Neural crest cell (in vitro differentiated cells): ENCODE measurements at places on chromosomes 1 and 21. TPM values are rescaled to one million over a fixed set of nuclear protein-coding genes. Genes with fewer than 3 reads are reported as not detected.

CASZ1 gene
- 2.6 and 2.9 TPM in 2 replicates for total RNA-seq

C1orf141 gene
- total RNA-seq, result not detected in 2 replicates

FAM72B gene
- total RNA-seq, result 9.3 and 10.3 TPM in 2 replicates

ESPN gene
- 1.7 and 4.3 TPM in 2 replicates for total RNA-seq

SIPA1L2 gene
- 34.5 and 38.7 TPM in 2 replicates for total RNA-seq

IL20 gene
- total RNA-seq, result not detected in 2 replicates

CFAP141 gene
- not detected in 2 replicates for total RNA-seq

BRDT gene
- not detected in 2 replicates for total RNA-seq

OR2L13 gene
- total RNA-seq, result not detected in 2 replicates

UHMK1 gene
- total RNA-seq, result 21.7 and 22.2 TPM in 2 replicates

LCE2C gene
- total RNA-seq, result not detected in 2 replicates

SARS1 gene
- total RNA-seq, result 156 and 158 TPM in 2 replicates

UQCRH gene
- 325 and 341 TPM in 2 replicates for total RNA-seq

DNAJC28 gene
- 2.4 and 2.7 TPM in 2 replicates for total RNA-seq

DNA sequence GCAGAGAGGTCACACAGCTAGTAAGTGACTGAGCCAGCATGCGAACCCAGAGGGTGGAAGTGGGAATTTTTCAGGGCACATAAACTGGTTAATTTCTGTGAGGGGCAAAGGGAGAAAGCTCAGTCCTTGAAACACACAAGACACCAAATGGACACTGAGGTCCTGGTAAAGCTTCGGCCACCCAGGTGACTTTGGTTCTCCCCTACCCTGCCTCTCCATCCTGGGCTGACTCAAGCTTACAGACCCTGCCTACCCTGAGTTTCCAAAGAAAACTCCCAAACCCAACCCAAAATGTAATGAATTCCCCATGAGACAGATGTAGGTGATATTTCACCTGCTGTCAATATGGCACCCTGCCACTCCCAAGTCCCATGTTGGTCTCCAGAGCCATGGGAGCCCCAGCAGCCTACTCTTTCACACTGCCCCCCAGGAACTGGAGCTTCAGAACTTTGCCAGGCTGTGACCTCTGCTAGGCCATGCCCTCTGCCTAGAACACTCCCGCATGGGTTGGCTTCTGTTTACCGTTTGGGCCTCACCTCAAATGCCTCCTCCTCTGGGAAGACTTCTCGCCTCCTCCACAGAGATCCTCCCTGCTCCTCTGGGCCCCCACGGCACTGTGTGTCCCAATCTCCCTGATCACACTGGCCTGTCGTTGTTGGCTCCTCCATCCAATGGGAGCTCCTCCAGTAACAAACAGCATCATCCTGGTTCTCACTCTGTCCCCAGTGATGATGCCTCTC is 3.7 kb upstream of the LRP8 start:
- no peak for DNase-seq
- H3K4me1 ChIP-seq, result peaks cover 7% of the 10 kb centered on the region
- no peaks in the 10 kb centered on the region for H3K27me3 ChIP-seq
- H3K27ac ChIP-seq, result no peak overlapping the region
- no peaks in the 10 kb centered on the region for H3K36me3 ChIP-seq
- H3K4me3 ChIP-seq, result no peak overlapping the region

DNA sequence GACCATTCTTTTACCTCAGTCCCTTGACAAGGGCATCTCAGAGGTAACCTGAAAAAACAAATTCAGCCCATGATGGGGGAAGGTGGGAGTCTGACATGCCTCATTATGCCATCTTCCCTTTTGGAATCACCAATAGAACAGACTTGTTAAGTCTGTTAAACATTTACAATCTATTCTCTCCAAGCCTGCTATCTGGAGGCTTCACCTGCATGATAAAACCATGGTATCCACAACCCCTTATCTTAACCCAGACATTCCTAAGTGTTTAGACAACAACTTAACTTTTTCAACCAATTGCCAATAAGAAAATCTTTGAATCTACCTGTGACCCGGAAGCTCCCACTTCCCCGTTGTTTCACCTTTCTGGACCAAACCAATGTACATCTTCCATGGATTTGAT is 233.0 kb upstream of the CACYBP start:
- no peaks in the 10 kb centered on the region for H3K36me3 ChIP-seq
- no peaks in the 10 kb centered on the region for H3K27me3 ChIP-seq
- no peak overlapping the region for H3K4me3 ChIP-seq
- no peak overlapping the region for H3K27ac ChIP-seq

DNA sequence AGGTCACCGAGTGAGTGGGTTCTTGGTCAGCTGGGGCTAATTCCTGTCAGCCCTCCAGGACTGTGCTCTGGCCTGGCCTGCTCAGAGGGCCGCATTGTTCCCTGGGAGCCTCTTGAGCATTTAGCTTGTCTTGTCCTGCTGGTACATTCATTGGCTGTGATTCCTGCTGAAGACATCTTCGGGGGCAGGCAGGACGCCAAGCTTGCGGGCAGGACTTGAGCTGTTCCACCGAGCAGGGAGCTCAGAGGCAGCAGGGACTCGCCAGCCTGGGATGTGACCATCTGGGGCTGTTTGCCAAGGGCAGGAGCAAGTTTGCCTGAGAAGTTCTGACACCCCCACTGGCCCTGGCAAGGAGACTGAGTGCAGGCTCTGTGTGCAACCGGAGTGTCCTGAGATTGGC is 7.0 kb upstream of the SLC26A9 start:
- H3K36me3 ChIP-seq, result no peaks in the 10 kb centered on the region
- H3K27me3 ChIP-seq, result peaks cover 7% of the 10 kb centered on the region
- no peak overlapping the region for H3K27ac ChIP-seq
- H3K4me1 ChIP-seq, result no peaks in the 10 kb centered on the region
- H3K4me3 ChIP-seq, result no peak overlapping the region

DNA sequence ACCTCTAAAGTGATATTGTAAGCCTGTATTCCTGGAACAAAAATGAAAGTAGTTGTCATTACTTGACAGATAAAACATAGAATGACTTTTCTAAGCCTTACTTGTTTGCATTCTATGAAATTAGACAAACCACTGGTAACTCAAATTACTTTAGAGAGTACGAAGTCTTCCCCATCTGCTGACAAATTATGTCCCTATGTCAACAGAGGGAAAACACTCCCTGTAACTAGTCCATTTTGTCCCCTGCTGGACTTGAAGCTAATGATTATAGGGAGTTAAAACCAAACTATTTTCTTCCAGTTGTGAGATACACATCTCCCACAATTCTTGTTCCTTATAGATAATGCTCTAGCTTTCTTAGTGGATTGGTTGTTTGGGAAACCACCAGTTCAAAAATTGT is 39.6 kb downstream of the GREM2 start:
- H3K4me3 ChIP-seq, result no peak overlapping the region
- no peaks in the 10 kb centered on the region for H3K36me3 ChIP-seq
- H3K27me3 ChIP-seq, result no peaks in the 10 kb centered on the region
- no peak overlapping the region for H3K27ac ChIP-seq

GRCh38 chr1:219518168-219518906 is 94.6 kb downstream of the ZC3H11B start:
- DNase-seq, result no peak
- H3K4me1 ChIP-seq, result no peaks in the 10 kb centered on the region
- H3K27ac ChIP-seq, result no peak overlapping the region
- no peak overlapping the region for H3K4me3 ChIP-seq

DNA sequence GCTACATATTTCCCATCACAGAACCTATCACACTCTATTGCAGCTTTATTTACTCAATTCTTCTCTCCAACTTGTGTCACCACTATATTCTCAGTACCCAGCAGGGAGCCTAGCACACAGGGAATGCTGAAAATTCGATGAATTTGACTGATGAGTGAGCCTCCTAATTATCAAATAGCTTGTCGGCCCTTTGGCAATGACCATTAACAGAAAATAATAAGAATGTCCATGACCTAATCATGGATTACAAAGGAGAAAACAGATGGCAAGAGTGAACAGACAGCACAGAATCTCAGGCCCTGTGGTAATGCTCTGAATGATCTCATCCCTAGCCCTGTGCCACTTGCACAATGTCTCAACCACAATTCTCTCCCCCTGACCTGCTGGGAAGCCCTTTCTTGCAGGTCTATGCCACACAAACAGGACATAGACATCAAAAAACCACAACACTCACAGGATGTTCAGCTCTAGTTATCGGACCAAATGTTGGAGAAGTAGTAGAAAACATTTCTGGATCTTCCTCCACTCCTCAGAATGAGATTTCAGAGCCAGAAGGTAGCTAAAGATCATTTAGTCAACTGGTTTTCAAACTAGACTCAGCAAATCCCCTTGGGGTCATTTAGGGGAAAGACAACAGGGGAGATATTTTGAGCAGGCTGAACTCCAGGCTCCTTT is 68.4 kb downstream of the LUZP1 start:
- DNase-seq, result no peak
- no peak overlapping the region for H3K27ac ChIP-seq
- H3K4me1 ChIP-seq, result peaks cover 34% of the 10 kb centered on the region
- no peak overlapping the region for H3K4me3 ChIP-seq

- H3K4me1 ChIP-seq, result peaks cover 32% of the 10 kb centered on the region
- H3K4me3 ChIP-seq, result no peak overlapping the region
- DNase-seq, result no peak
- no peak overlapping the region for H3K27ac ChIP-seq
These were observed 76.4 kb downstream of the ATP5PO start for GRCh38 chr21:33839167-33839716.

DNA sequence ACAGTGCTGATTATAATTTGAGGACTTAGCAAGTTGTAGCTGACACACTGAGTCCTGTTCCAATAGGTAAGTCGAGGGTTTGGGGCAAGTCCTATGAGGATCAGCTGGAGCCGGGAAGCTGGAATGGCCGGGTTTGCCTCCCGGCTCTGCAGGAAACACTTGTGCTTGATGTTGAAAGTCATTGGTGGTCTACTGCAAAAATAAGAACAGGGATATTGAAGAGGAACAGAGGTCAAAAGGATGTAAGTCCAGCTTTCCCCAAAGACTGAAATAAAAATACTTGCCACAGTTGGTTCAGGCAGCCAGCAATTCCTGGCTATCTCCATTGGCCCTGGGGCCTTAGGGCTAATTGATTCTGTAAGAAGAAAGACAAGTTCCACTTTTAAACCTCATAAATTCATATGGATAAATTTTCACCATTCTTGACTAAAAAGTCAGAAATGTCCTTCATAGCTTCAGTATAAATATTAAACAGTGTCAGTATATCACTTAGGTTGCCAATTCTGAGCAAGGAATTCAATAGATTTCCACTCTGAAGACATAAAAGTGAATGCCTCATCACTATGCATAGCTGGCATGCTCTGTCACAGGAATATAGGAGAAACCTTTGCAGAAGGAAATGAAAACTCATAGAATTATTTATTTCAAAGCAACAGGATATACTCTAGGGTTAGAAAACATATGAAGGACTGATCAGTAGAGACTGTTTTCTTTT is 165.2 kb downstream of the AK5 start:
- H3K4me1 ChIP-seq, result peaks cover 4% of the 10 kb centered on the region
- no peak overlapping the region for H3K4me3 ChIP-seq
- H3K36me3 ChIP-seq, result no peaks in the 10 kb centered on the region
- H3K27ac ChIP-seq, result no peak overlapping the region
- no peaks in the 10 kb centered on the region for H3K27me3 ChIP-seq

- no peaks in the 10 kb centered on the region for H3K36me3 ChIP-seq
- no peak within 1 kb of the TSS for H3K27ac ChIP-seq
- H3K4me1 ChIP-seq, result peaks cover 12% of the 10 kb centered on the region
- H3K27me3 ChIP-seq, result peaks cover 93% of the 10 kb centered on the region
These were observed at the start of gene TAL1 for GRCh38 chr1:47232187-47232874. Gene TAL1 (minus strand): TSS chr1:47232225. CDS start chr1:47225888, 6,337 bp downstream.

GRCh38 chr21:45950740-45951515 is 30.6 kb upstream of the COL6A1 start:
- H3K27ac ChIP-seq, result no peak overlapping the region
- no peaks in the 10 kb centered on the region for H3K36me3 ChIP-seq

DNA sequence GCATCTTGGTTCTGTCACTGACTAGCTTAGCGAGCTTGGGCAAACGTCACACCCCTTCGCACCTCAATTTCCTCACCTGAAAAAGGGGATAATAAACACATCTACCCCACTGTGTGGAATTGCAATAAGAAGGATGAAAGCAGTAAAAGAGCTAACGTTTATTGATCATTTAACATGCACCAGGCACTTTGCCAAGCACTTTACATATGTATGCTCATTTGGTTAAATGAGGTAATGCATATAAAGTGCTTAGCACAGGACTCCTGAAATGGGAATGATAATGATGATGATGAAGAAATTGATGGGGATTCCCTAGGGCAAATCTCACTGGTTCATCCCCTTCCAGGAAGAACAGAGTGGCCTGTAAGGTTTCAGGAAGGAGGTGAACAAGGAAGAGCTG is 4.8 kb downstream of the NKAIN1 start:
- no peak for DNase-seq
- no peaks in the 10 kb centered on the region for H3K27me3 ChIP-seq
- H3K36me3 ChIP-seq, result no peaks in the 10 kb centered on the region
- peak overlapping the region; percentile 9 for H3K4me3 ChIP-seq

- no peaks in the 10 kb centered on the region for H3K4me1 ChIP-seq
- no peaks in the 10 kb centered on the region for H3K27me3 ChIP-seq
- no peak for DNase-seq
- no peak overlapping the region for H3K27ac ChIP-seq
- H3K4me3 ChIP-seq, result no peak overlapping the region
These were observed 83.5 kb downstream of the SPAG17 start for GRCh38 chr1:118101515-118101844.

DNA sequence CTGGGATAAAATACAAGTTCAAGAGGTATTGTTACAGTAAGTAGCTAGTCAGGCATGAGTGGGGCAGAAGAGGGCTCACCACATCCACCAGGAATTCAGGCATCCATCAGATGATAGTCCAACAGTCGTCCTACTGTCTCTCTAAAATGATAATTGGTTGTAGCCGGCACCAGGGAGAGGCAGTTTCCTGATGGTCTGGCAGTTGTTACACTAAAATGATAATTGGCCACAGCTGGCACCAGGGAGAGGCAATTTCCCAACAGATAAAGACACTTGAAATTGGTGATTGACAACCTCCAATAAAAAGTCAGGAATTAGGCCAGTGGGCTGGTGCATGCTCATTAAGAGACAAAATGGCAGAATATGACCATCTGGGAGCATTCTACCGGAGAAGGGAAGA is 545.8 kb downstream of the AMY1C start:
- H3K27ac ChIP-seq, result no peak overlapping the region
- H3K4me1 ChIP-seq, result no peaks in the 10 kb centered on the region
- DNase-seq, result no peak
- H3K4me3 ChIP-seq, result no peak overlapping the region
- no peaks in the 10 kb centered on the region for H3K36me3 ChIP-seq
- no peaks in the 10 kb centered on the region for H3K27me3 ChIP-seq

GRCh38 chr1:180563026-180563827 is 4.5 kb downstream of the OVAAL start:
- peaks cover 18% of the 10 kb centered on the region for H3K4me1 ChIP-seq
- H3K36me3 ChIP-seq, result no peaks in the 10 kb centered on the region
- no peaks in the 10 kb centered on the region for H3K27me3 ChIP-seq
- H3K27ac ChIP-seq, result no peak overlapping the region
- no peak overlapping the region for H3K4me3 ChIP-seq
- no peak for DNase-seq

GRCh38 chr1:161200421-161200991 is 1.7 kb upstream of the ADAMTS4 start:
- peaks cover 12% of the 10 kb centered on the region for H3K36me3 ChIP-seq
- no peak for DNase-seq
- H3K27ac ChIP-seq, result peak overlapping the region; percentile 96
